ENCODE measurements at places on chromosomes 4 and X. TPM values are rescaled to one million over a fixed set of nuclear protein-coding genes. Genes with fewer than 3 reads are reported as not detected.

PNMA6A gene
- 1.3 TPM for total RNA-seq

UGT8 gene
- total RNA-seq = not detected

CLDN34 gene
- not detected for total RNA-seq

SHOX gene
- not detected for total RNA-seq
